Activated CD4-positive, alpha-beta T cell treated with anti-CD3 and anti-CD28 coated beads, Interleukin-2, amount 10 ng/mL, durations not matched to agents 7 days and 5 days (primary cell): ENCODE measurements at places on chromosomes 12 and 14.

- no peak overlapping the region for H3K4me3 ChIP-seq
- peaks cover 20% of the 10 kb centered on the region for H3K27me3 ChIP-seq
- H3K27ac ChIP-seq, result no peak overlapping the region
- H3K4me1 ChIP-seq, result no peaks in the 10 kb centered on the region
- no peaks in the 10 kb centered on the region for H3K36me3 ChIP-seq
Observed at GRCh38 chr14:92223025-92223424, 99.9 kb upstream of the SLC24A4 start.

DNA sequence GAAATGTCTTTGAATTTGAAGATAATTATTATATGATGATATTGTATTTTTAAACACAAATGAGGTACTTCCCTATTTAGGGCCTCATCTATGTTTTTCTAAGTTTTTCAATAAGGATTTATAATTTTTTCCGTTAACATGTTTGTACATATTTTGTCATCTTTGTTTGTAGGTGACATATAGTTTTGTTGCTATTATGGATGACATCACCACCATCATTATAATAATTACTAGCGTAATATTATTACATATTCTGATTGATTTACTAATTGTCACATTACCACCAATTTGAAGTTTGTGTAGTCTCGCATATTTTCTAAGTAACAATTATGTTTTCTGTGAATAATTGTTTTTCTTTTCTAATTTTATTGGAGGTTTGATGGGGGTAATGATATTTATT is 147.2 kb upstream of the DAAM1 start:
- no peak for DNase-seq
- H3K36me3 ChIP-seq, result no peaks in the 10 kb centered on the region
- H3K27ac ChIP-seq, result no peak overlapping the region
- H3K4me1 ChIP-seq, result no peaks in the 10 kb centered on the region
- H3K4me3 ChIP-seq, result no peak overlapping the region

DNA sequence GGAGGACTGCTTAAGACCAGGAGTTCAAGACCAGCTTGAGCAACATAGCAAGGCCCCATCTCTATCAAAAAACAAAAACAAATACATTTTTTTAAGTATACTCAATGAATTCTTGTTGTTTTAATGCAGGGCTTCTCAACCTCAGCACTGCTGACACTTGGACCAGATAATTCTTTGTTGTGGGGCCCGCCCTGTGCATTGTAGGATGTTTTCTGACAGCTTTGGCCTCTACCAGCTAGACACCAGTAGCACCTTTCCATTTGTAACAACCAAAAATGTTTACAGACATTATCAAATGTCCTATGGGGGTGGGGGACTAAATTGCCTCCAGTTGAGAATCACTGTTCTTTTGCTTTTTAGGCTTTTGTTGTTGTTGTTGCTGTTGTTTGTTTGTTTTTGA is 128.1 kb upstream of the MDM1 start:
- H3K4me1 ChIP-seq, result peaks cover 36% of the 10 kb centered on the region
- H3K36me3 ChIP-seq, result peaks cover 17% of the 10 kb centered on the region
- no peak overlapping the region for H3K27ac ChIP-seq
- no peak for DNase-seq

DNA sequence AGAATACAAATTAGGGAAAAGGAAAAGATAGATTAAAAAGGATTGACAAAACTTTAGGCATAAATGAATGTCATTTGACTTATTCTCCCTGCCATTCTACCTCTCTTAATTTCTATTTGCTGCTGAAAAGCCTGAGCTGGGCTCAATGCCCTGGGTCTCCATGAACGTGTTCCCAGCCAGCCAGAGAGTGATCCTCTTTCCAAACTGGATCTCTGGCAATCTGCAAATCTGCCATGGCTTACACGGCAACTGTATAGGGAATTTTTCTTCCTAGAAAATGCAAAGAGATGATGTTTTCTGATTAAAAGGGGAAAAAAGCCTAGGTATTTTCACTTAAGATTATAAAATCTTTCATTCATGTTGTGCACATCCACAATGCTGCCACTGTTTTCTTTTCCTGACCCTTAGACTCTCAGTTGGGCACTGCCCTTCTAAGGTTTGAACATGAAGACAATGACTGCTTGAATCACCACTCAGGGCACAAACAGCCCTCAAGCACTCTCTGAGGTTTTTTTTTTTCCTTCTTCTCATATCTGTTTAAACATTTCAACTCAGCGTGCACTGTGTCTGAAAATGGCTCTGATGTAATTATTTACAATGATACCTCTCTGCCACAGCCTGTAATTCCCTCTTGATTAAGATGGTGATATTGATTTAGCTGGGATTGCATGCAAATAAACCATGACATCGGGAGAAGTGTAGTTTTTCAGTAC is 60.3 kb downstream of the DACT1 start:
- no peaks in the 10 kb centered on the region for H3K27me3 ChIP-seq
- H3K4me3 ChIP-seq, result no peak overlapping the region
- H3K4me1 ChIP-seq, result no peaks in the 10 kb centered on the region
- no peaks in the 10 kb centered on the region for H3K36me3 ChIP-seq
- DNase-seq, result no peak

- H3K27ac ChIP-seq, result peak overlapping the region; percentile 54
- no peak for DNase-seq
- peaks cover 22% of the 10 kb centered on the region for H3K4me1 ChIP-seq
- H3K36me3 ChIP-seq, result no peaks in the 10 kb centered on the region
- peak overlapping the region; percentile 67 for H3K4me3 ChIP-seq
Observed at GRCh38 chr14:65170318-65170717, 68.0 kb upstream of the MAX start.

DNA sequence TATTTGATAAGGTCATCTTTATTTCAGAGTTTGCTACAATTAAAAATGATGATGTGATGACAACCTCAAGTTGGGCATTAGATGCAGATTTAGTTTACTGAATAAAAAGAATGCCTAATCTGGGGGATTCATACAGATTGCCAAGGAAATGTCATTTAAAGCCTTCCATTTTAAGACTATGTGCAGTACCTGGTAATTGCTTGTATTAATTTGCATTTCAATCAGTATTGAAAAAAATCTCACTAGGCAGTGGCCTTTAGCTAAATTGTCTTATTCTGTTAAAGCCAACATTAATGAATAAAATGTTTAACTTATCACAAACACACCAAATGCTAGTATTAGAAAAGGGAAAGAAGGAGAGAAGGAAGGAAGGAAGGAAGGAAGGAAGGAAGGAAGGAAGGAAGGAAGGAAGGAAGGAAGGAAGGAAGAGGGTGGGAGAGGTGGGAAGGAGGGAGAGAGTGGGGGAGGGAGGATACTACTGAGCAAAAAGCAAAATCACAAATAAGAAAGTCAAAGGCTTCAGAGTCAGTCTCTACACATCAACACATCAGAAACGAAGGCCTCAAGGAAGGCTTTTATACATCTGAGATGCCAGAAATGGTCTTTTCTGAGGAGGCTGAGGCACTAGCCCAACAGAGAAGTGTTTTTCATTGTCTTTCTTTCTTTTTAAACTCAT is 271.1 kb upstream of the CLEC14A start:
- DNase-seq, result no peak
- no peaks in the 10 kb centered on the region for H3K36me3 ChIP-seq
- no peak overlapping the region for H3K4me3 ChIP-seq
- no peaks in the 10 kb centered on the region for H3K27me3 ChIP-seq
- no peaks in the 10 kb centered on the region for H3K4me1 ChIP-seq
- H3K27ac ChIP-seq, result no peak overlapping the region

DNA sequence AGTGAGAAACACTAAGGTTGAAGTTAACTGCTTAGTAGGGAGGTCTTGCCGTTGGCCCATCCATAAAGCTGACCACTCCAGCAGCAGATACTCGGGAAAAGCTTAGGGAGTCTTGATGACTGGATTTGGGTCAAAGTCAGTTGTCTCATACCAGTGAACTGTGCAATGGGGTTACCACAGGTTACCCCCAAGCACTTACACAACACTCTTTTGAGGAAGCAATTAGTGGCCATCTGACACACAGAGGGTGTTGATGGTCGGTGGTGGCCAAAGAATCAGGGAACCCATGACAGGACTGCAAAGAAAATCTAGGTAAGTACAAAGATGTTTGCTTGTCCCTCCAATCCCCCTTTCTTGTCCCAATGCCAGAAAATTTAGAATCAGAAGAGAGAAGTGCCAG is 410.2 kb downstream of the APAF1 start:
- H3K27ac ChIP-seq, result no peak overlapping the region
- H3K36me3 ChIP-seq, result no peaks in the 10 kb centered on the region

DNA sequence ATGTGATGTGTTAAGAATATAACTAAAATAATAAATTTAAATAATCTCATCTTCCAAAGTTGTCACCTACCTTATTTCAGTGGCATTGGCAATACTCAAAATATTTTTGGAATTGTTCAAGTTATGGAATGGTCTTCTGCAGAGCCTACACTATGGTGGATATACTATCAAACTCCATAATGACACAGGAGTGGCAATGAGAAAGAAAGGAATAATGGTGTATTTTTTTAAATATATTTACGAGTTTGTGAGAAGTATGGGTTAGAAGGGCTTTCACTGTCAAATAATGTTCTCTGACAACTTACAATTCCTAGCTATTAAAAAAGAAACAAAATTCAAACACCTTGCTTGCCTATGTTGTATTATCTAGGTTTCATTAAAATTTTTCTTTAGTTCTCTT is 38.1 kb downstream of the HEATR5A start:
- H3K27ac ChIP-seq, result no peak overlapping the region
- H3K27me3 ChIP-seq, result no peaks in the 10 kb centered on the region
- peaks cover 3% of the 10 kb centered on the region for H3K36me3 ChIP-seq
- H3K4me3 ChIP-seq, result no peak overlapping the region
- peaks cover 11% of the 10 kb centered on the region for H3K4me1 ChIP-seq

DNA sequence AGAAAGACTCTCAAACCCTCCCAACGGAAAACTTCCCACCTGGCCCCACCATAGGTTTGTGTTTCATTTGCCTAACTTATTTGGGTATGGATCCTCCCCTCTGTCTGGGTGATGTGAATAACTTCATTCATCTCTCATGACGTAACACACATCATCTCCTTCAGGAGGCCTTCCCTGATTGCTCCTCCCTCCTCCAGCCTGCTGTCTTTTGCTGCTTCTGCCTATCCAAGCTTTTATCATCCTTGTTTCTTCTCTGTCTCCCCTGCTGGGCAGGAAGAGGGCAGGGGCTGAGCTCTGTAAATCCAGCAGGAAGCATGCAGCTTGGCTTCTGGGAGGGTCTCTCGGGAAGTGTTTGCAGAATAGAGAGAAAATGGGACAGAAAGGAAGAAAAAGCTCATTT is 766.0 kb upstream of the TBX3 start:
- H3K27ac ChIP-seq, result no peak overlapping the region
- no peak for DNase-seq
- H3K27me3 ChIP-seq, result peaks cover 23% of the 10 kb centered on the region
- no peak overlapping the region for H3K4me3 ChIP-seq

DNA sequence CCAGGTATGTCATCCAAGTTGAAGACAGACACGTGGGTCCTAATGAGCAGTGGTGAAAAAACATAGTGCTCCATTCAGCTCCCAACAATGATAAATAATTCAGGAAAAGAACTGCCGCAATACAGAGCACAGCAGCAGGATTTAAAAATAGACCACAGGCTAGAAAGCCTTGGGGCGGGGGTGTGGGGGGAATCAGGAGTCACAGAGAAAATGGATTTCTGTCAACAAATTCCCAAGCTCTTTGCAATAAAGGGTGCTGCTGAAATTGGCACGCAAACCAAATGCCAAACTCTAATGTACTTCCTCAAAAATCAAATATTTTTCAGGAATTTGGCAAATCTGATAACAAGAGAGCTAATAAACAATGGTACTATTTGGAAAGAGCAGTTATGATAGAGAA is 58.6 kb downstream of the R3HDM2 start:
- H3K4me1 ChIP-seq, result peaks cover 1% of the 10 kb centered on the region
- H3K27me3 ChIP-seq, result no peaks in the 10 kb centered on the region
- H3K27ac ChIP-seq, result no peak overlapping the region
- no peak for DNase-seq
- H3K4me3 ChIP-seq, result no peak overlapping the region

- H3K27ac ChIP-seq, result no peak overlapping the region
- DNase-seq, result no peak
- H3K4me3 ChIP-seq, result no peak overlapping the region
- no peaks in the 10 kb centered on the region for H3K36me3 ChIP-seq
Observed at GRCh38 chr12:25970082-25970481, 11.6 kb downstream of the RASSF8 start.

GRCh38 chr14:61132894-61133293 is 148.2 kb downstream of the TMEM30B start:
- DNase-seq, result no peak
- H3K27ac ChIP-seq, result no peak overlapping the region
- no peaks in the 10 kb centered on the region for H3K4me1 ChIP-seq
- H3K4me3 ChIP-seq, result no peak overlapping the region
- H3K27me3 ChIP-seq, result peaks cover 4% of the 10 kb centered on the region

- DNase-seq, result no peak
- H3K4me1 ChIP-seq, result peaks cover 40% of the 10 kb centered on the region
- H3K27me3 ChIP-seq, result no peaks in the 10 kb centered on the region
- peaks cover 33% of the 10 kb centered on the region for H3K36me3 ChIP-seq
Observed at GRCh38 chr14:50013198-50013918, 103.0 kb downstream of the VCPKMT start.

DNA sequence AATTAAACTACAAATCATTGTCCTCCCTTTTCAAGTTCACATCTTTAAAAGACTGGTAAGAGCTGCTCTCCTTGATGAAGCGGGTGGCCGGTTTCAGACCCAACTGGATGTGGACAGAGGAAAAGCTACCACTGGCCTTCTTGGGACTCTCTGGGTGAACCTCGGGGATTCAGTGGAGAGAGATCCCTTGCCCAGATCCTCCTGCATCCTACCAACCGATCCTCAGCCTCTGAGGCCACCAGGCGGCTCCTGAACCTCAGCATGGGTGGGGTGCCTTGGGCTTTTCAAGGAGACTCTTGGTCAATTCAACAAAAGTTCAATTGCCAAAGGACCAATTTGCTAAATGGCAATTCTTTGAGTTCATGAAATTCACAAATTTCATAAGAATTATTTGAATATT is 84.5 kb downstream of the ZFP36L1 start:
- no peak overlapping the region for H3K4me3 ChIP-seq
- no peaks in the 10 kb centered on the region for H3K36me3 ChIP-seq
- no peak for DNase-seq
- no peaks in the 10 kb centered on the region for H3K27me3 ChIP-seq
- no peak overlapping the region for H3K27ac ChIP-seq
- peaks cover 9% of the 10 kb centered on the region for H3K4me1 ChIP-seq

GRCh38 chr14:100861188-100861936 is 35.4 kb downstream of the MEG3 start:
- DNase-seq, result no peak
- no peaks in the 10 kb centered on the region for H3K4me1 ChIP-seq
- no peaks in the 10 kb centered on the region for H3K36me3 ChIP-seq

GRCh38 chr12:132485619-132486018 is 4.3 kb upstream of the FBRSL1 start:
- no peak for DNase-seq
- peaks cover 29% of the 10 kb centered on the region for H3K4me1 ChIP-seq
- H3K4me3 ChIP-seq, result no peak overlapping the region
- H3K36me3 ChIP-seq, result peaks cover 4% of the 10 kb centered on the region
- H3K27me3 ChIP-seq, result peaks cover 2% of the 10 kb centered on the region
- H3K27ac ChIP-seq, result peak overlapping the region; percentile 16

- no peaks in the 10 kb centered on the region for H3K4me1 ChIP-seq
- DNase-seq, result no peak
- H3K27me3 ChIP-seq, result no peaks in the 10 kb centered on the region
- H3K36me3 ChIP-seq, result no peaks in the 10 kb centered on the region
Observed at GRCh38 chr12:5489760-5490406, 58.0 kb downstream of the NTF3 start.

GRCh38 chr14:82385048-82385447 is 851.4 kb upstream of the SEL1L start:
- H3K27me3 ChIP-seq, result no peaks in the 10 kb centered on the region
- no peaks in the 10 kb centered on the region for H3K36me3 ChIP-seq
- H3K27ac ChIP-seq, result no peak overlapping the region
- DNase-seq, result no peak
- H3K4me1 ChIP-seq, result no peaks in the 10 kb centered on the region

- no peaks in the 10 kb centered on the region for H3K4me1 ChIP-seq
- H3K36me3 ChIP-seq, result no peaks in the 10 kb centered on the region
- DNase-seq, result no peak
- H3K4me3 ChIP-seq, result no peak overlapping the region
- H3K27me3 ChIP-seq, result no peaks in the 10 kb centered on the region
Observed at GRCh38 chr12:131389054-131390013, 321.6 kb upstream of the SFSWAP start.
